ENCODE measurements at places on chromosomes 5 and 9.

DNA sequence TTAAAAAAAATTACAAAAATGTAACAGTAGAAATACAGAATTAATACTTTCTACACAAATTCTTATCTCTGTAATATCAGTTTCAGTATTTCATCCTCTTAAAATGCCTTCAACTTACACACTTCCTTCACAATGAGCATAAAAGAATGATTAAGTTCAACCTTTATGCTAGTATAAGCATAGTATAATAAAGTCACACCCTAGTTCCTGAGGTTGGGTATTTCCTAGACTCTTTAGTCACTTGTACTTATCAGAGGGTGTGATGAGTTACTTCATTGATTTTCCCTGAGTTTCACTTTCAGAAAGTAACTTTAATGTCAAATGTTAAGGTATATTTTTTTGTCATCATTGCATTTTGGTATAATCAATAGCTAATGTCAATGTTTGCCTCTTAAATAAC is 302.4 kb downstream of the PDE4D start:
- DNase-seq: no peak

GRCh38 chr5:168820874-168821273 is 241.7 kb upstream of the PANK3 start:
- DNase-seq: no peak

DNA sequence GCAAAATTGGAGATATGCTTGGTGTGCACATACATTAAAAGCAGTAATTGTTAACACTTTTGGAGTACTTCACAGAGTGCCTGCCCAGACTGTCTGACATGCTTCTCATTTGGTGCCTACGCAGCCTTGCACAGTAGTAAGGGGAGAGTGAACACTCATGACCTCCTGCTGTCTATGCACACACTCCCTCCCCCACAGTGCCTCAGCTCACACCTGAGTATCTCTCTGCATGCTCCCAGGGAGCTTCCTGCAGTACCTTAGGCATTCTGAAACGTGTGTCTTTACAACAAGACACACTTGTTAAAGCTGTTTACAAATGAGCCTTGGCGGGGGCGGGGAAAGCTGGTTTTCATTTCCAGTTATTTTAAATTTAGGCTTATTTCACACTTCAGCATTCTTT is 18.0 kb downstream of the MAP3K1 start:
- DNase-seq: peak; percentile 38

- DNase-seq: no peak
Measured at GRCh38 chr9:94754976-94755475, 28.5 kb downstream of the AOPEP start.

DNA sequence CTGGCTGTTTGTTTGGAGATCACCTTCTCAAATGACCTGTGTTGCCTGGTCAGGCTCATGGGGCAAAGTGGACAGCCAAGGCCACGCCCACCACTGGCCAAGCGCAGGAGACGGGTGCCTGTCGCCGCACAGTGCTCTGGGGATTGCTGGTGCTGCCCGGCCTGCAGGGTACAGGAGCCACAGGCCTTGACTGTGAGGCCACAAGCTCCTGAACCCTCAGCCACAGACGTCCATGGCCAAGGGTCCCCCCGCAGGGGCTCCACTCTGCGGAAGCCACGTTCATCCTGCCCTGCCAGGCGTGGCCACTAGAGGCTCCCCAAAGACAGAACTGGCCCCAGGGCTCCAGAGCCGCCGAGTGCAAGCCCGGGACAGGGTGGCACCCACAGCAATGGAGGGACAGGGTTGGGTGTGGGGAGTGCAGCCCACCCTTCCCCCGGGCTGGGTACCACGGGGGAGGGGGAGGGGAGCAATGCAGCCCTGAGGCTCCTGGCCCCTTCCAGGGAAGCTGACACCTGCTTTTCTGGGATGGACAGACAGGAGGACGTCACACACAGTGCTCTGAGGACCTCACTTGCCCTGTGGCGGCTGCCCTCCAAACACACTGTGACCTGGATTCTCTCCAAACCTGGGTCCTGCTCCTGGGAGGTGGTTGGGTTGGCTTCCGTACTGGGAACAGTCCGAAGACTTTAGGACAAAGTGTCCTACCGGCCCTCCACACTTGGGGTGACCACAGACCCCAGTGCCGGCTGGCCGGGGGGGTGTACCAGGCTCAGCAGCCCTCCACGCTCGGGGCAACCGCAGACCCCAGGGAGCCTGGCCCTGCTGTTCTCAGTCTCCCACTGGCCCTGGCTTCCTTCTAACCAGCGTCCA is 21.5 kb downstream of the TPPP start:
- DNase-seq: peak; percentile 79

- DNase-seq: no peak
Measured at GRCh38 chr5:3659907-3660306, 64.3 kb downstream of the IRX1 start.

GRCh38 chr9:91815896-91816295 is 134.1 kb downstream of the ROR2 start:
- DNase-seq: no peak

GRCh38 chr5:121693864-121694263 is 157.8 kb upstream of the FTMT start:
- DNase-seq: no peak

DNA sequence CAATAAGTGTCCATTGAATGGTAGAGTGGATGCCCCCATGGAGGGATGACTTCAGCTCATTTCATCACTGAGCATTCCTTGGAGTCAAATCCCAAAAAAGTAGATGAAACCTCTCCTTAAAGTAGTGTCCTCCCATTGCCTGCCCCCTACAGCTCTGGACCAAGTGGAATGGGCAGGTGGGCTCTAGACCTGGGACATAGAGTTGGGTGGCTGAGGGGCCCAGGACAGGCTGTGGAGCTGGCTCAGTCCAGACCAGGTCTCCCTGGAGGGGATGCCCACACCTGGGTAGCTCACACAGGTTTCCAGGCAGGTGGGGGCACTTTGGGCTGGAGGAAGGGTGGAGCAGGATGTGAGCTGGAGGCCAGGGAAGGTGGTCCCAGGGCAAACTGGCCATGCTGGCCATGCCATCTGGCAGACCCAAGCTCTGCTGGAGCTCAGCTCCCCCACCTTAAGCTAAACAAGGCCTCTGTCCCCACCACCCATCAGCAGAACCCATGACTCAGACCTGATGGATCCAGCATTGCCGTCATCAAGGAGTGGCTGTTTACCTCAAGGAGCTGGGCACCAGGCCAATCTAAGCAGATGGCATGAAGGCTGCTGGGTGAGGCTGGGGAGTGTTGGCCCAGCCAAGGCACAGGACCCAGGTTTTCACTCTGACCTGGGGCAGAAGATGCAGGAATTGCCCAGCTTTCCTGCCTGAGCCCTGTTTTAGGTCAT is 6.2 kb upstream of the SPINK4 start:
- no peak for DNase-seq

GRCh38 chr5:177545487-177546257 is 8.7 kb downstream of the FAM193B start:
- no peak for DNase-seq

DNA sequence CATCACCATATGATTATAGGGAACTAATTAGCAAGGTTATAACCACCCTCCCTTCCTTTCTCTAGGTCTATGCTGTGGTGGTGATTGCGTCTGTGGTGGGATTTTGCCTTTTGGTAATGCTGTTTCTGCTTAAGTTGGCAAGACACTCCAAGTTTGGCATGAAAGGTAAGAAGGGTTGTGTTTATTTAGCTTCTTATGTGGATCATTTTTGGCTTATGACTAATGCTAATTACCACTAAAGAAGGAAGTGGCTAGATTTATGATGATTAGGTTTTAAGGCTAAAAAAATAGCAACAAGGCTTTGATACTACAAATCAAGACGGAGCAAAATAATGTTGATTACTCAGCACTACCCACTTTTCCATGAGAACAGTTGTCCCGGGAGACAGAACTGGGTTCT is 82.4 kb downstream of the NTRK2 start:
- DNase-seq: no peak

DNA sequence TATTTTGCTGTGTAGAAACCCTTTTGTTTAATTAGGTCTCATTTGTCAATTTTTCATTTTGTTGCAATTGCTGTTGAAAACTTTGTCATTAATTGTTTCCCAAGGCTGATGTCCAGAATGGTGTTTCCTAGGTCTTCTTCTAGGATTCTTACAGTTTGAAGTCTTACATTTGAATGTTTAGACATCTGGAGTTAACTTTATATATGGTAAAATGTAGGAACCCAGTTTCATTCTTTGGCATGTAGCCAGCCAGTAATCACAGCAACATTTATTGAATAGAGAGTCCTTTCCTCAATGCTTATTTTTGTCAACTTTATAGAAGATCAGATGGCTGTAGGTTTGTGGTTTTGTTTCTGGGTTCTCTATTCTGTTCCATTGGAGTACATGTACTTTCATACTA is 1290.8 kb upstream of the CDH9 start:
- no peak for DNase-seq

DNA sequence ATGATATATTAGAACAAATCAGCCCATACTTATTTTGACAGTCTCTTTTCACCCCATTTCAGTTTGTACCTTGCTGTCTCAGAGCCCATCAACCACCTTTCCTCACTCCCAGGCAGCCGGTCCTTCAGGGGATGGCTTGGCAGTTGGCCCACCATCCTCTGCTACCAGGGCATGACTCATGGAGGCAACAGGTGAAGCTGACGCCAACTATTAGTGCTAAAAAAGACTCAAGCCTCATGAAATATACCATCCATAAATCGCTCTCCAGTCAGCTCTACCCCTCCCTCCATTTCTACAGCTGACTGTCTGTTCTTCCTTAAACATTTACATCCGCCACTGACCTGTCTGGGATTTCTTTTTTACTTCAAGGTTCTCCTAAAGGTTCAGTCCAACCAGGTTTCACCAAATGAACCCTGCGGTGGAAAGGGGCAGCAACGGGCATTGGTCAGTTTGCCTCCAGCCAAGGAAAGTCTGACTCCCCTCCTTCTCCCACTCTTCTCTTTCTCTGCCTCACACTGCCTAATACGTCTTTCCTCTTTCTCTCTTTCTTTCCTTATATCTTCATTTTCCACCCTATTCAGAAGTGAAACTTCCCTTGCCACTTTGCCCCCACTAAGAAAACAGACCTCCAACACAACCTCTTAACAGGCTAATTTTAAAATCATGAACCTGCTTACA is 439.1 kb downstream of the RAB3C start:
- DNase-seq: no peak

DNA sequence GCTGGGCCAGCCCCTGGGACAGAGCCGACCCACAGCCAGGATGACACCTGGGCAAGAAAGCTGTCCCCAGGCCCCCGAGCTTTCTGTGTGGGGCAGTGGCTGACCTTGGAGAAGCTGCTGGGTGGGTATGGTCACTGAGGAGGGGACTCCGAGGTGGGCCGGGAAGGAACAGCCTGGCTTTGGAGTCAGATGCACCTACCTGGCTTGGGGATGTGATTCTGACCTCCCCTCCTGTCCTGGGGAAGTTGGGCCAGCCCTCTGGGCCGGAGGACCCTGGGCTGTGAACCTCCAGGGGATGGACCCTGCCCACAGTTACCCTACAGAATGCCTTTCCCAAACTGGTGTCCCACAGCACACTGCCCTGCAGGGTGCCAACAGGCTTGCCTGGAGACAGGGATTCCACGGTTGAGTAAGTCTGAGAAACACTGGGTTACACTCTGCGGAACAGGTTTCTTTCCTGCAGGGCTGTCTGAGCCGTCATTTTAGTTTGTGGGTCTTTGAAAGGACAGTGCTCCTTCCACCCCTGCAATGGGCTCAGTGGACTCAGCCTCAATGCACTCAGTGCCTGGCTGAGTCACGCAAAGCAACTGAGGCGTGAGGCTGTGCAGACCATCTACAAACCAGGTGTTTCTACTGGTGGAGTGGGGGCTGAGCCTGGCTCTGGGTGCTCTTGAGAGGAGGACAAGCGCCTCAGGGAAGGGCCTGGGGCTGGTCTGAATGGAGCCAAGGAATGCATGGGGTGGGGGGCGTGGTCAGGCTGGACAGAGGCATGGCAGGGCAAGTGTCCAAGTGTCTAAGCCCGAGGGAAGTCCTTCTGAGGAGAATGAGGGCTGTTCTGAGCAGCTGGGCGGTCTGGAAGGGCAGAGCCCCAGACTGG is 41.3 kb upstream of the PHYKPL start:
- DNase-seq: no peak

DNA sequence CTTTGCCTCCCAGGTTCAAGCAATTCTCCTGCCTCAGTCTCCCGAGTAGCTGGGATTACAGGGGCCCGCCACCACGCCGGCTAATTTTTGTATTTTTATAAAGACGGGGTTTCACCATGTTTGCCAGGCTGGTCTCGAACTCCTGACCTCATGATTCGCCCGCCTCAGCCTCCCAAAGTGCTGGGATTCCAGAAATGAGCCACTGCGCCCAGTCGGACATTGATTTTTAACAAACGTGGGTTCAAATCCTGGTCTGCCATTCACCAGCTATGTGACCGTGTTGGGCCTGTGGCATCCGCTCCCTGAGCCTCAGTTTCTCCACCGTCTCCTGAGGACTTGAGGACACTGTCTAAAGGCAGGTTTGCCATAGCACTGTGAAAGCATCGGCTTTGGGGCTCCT is 41.8 kb upstream of the NEK6 start:
- DNase-seq: no peak

DNA sequence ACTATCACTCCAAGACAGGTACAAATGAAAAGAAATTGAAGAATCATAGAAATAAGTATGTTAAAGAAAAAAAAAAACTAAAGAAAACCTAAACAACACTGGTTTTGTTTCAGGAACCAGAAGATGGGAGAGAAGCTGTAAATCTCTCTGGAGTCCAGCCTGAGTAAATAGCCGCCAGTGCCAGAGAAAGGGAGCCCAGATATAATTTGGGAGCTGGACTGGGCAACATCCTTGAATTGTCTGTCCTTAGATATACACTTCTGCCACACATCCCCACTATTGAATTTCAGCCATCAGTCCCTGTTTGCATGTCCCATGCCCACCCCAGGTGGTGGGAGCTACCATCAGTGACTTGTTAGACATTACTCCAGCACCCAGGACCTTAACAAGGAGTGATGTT is 979.6 kb downstream of the DTWD2 start:
- DNase-seq: no peak

DNA sequence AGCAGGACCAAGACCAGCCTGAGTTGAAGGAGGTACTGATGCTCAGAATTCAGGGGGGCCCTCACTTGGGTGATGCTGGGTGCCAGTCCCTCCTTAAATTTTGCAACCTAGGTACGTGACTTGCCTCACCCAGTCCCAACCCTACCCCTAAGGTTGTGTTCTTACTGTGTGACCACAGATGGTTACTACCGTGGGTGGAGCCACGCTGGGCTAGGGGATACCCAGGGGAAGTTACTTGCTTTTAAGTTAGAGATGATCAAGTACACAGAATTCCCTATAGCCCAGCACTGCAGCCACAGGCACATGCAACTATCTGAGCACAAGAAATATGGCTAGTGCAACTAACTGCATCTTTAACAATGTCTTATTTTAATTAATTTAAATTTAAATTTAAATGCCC is 32.9 kb downstream of the NXNL2 start:
- peak; percentile 23 for DNase-seq

GRCh38 chr9:68730570-68731235 is 25.7 kb downstream of the PIP5K1B start:
- no peak for DNase-seq

- no peak for DNase-seq
Measured at GRCh38 chr9:134386951-134387831, 60.9 kb downstream of the RXRA start.

GRCh38 chr5:21661184-21661583 is 1192.0 kb downstream of the CDH12 start:
- no peak for DNase-seq

Measured in activated T-cell treated with anti-CD3 and anti-CD28 coated beads, Interleukin-2, amount 50 U/mL, for 48 hours (primary cell).